ENCODE measurements at places on chromosomes 2 and 18.

- no peak for DNase-seq
Observed at GRCh38 chr18:44548291-44549221, 132.1 kb upstream of the SETBP1 start.

GRCh38 chr2:29698216-29698615 lies 223.2 kb downstream of the ALK start:
- no peak for DNase-seq

GRCh38 chr2:134240061-134240460 lies 13.8 kb upstream of the MGAT5 start:
- no peak for DNase-seq

- no peak for DNase-seq
Observed at GRCh38 chr2:158410132-158410531, 46.4 kb downstream of the CCDC148 start.

DNA sequence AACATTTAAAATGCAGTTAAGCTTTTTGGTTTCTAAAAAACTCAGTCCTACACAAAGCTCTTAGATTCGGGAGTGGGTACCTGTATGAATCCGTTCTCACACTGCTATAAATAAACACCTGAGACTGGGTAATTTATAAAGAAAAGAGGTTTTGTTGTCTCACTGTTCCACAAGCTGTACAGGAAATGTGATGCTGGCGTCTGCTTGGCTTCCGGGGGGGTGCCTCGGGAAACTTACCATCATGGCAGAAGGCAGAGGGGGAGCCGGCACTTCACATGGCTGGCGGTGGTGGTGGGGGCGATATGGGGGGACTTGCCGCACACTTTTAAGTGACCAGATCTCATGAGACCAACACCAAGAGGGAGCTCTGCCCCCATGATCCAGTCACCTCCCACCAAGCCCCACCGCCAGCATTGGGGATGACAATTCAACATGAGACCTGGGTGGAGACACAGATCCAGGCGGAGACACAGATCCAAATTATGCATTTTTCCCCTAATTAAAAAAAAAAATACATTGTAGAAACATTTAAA lies 222.5 kb downstream of the GBX2 start:
- no peak for DNase-seq

- DNase-seq = no peak
Observed at GRCh38 chr2:172248785-172249187, 146.1 kb upstream of the DLX2 start.

- no peak for DNase-seq
Observed at GRCh38 chr2:127110985-127111384, 4.0 kb upstream of the BIN1 start.

GRCh38 chr2:238381341-238382115 lies 45.2 kb upstream of the ASB1 start:
- DNase-seq = no peak

DNA sequence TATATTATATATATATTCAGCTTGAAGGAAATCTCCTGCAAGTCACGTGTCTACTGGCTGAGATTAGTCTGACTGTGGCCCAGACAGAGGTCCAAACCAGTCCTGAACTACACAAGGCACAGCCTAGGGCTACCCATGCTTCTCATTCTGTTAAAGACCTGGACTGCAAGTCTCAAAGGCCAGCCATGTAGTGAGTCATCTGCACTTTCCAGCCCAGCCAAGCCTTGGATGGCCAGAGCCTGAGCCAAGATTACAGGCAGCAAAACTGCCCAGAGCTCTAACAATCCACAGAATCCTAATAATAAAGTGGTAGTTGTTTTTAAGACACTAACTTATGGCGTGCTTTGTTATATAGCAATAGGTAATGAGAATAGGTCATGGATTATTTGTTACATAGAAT lies 259.6 kb downstream of the SS18 start:
- DNase-seq = no peak

- no peak for DNase-seq
Observed at GRCh38 chr2:204445149-204445548, 100.1 kb upstream of the PARD3B start.

DNA sequence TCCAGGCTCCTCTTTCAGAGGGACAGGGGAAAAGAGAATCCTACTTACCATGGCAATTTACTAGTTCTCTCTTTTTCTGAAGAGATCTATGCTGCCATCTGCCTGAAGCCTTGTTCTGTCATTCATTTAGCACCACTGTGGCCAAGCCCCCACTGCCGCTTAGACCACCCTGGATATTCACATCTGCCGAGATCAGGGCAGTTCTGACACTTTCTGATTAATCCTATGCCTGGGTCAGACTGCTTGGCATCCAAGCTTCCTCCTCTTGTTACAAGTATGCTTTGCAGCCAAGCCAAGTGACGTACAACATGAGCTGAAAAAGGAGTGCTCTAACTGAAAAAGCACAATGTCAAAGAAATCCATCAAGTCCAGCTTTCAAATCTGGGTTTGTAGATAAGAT lies 332.6 kb downstream of the SUCLG1 start:
- DNase-seq = no peak

GRCh38 chr2:227853765-227854271 lies 17.6 kb upstream of the DAW1 start:
- DNase-seq = no peak

DNA sequence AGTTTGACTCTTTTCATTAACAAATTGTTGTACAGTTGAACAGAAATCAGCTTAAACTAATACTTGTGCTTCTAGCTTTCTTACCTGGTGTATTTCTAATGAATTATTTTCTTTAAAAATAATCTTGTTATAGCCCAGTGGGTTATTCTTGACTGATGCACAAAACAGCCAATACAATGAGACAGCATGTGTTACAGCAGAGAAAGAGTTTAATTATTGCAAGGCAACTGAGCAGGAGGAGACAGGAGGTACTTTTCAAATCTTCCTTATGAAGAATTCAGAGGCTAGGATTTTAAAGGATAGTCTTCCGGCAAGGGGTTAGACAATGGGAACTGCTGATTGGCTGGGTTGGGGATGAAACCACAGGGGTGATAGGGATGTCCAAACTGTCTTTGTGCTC lies 64.5 kb upstream of the TPO start:
- DNase-seq = no peak

DNA sequence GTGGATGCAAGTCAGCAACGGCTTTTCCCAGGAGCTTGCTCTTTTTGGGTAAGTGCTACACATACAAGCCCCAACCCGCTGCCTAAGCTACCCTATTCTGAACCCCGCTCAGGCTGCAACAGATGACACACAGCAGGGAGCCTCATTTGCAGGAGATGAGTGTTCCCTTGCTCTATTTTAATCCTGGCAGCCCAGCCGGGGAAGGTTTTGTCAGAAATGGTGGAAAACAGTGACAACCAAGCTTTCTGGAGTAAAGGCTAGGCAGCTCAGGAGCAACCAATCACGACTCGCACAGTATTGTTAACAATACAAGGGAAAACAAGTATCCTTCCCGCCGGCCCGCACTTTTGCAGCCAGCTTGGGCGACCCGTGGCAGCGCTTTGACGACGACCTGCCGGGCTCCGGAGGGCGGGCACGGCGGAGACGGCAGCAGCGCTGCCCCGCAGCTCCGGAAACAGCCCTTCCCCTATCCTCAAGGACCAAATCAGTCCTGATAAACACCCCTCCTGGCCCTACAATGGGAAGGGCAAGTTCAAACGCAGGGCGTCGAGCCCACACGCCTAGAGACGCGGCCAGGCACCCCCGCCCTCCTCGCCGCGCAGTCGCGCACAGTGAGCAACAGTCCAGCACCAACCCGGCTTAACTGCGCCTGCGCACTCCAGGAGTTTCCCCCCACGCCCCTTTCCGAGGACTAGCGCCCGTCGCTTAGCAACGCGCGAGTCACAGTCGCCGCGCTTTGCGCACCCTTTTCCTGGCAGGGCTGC lies 74.3 kb upstream of the TSPYL6 start:
- DNase-seq = peak; percentile 94

DNA sequence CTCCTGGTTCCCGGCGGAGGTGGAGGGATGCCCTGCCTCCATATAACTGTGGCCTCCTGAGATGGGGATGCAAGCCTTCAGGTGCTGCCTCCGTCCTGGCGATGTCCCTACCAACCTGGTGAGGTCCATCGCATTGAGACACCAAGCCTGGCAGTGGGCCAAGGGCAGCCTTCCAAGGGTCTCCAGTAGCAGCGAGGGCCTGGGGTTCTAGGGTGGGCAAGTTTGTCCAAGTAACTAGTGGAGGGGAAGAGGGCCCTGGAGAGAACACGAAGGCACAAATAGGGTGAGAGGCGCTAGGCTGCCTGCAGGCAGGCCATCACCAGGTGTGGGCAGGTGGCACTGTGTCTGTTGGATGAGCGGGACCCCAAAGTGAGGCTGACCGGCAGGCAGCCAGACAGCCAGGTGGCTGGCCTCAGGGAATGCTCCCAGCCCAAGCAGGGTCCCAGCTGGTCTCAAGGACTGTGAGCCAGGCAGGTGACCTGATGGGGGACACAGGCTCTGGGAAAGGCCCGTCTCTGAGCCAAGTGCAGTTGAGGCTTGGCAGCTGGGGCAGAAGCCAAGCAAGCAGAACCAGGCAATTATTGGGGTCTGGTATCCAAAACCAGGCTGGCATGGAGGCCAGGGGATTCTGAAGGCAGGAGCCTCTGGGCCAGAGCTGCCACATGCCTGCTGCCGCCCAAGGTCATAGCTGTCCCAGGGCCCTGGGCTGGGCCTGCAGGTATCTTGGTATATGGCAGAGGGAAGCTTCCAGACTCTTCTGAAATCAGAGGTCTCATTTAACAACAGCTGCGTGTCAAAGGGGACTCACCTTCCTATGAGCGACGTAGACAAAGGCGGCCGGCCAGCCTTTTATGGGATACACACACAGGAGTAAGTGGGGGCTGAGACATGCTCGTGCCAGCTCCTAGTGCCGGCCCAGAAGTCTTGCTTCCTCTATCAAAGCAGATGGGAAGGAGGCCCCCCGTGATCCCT lies 23.4 kb downstream of the RAMP1 start:
- DNase-seq = no peak

- peak; percentile 45 for DNase-seq
Observed at GRCh38 chr2:18178736-18179349, 300.4 kb downstream of the KCNS3 start.

GRCh38 chr2:38613849-38614213 lies 11.1 kb upstream of the HNRNPLL start:
- no peak for DNase-seq

GRCh38 chr18:53686965-53687364 lies 537.5 kb downstream of the MBD2 start:
- DNase-seq = no peak

DNA sequence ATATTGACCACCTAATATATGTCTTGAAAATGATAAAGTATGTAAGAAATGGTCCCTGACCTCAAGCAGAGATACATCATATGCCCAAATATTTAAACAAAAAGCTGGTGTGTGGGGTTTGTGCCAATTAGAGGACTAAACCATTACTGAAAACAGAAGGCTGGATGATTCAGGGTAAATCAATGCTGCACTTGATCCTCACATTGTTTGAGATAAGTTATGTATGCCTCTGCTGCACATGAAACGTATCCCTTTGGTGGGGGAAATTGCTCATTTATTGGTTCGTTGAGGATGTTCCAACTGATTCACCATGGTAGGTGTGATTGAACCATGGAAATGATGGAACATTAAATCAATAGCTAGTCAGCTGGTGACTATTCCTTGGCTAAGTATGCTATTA lies 24.7 kb upstream of the DARS1 start:
- DNase-seq = no peak

DNA sequence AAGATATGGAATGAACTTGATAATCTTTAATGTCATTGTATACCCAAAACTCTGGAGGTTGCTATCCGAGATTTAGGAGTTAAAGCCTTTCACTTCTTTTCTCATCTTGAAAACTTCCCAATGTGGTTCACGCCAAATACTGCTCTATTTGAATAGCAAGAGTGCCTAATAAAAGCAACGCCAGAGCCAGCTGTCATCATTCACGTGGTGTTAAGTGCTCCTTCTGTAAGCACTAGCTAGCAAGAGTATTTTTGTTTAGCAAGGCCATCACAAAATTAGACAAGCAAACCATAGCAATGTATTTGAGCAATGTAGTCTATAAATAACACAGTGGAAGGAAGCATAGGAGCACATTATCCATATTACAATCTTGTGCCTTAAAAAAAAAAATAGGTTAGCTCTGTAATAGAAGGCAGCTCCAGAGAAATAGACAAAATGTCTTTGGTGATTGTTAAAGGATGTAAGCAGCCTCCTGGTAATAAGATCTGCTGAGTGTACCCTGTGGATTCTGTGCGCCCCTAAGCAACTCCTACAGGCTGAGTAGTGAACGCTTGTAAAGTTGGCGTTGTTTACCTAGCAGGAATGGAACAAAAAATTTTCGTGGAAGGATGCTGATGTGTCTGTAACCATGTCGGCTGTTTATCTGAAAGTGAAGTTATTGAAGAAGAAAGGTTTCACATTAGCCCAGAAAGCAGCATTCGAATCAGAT lies 518.0 kb downstream of the CNTNAP5 start:
- DNase-seq = no peak

DNA sequence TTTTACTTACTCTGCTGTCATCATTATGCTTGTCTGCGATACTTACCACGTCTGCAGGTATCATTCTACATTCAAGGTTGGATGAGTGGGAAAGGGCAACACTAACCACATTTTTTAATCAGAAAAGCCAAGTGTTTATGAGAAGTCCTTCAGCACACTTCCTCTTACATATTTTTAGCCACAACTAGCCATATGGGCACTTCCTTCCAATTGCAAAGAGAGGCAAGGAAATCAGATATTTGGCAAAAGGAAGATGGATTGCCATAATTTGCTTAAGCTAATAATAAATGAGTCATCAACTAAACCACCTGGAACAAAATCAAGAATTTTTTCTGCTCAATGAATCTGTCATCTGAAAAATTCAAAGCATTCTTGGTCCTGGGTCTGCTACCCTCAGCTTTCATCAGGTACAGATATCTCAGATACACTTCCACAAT lies 16.7 kb upstream of the MRO start:
- DNase-seq = no peak

- no peak for DNase-seq
Observed at GRCh38 chr18:65607161-65607560, 143.7 kb upstream of the CDH7 start.

DNA sequence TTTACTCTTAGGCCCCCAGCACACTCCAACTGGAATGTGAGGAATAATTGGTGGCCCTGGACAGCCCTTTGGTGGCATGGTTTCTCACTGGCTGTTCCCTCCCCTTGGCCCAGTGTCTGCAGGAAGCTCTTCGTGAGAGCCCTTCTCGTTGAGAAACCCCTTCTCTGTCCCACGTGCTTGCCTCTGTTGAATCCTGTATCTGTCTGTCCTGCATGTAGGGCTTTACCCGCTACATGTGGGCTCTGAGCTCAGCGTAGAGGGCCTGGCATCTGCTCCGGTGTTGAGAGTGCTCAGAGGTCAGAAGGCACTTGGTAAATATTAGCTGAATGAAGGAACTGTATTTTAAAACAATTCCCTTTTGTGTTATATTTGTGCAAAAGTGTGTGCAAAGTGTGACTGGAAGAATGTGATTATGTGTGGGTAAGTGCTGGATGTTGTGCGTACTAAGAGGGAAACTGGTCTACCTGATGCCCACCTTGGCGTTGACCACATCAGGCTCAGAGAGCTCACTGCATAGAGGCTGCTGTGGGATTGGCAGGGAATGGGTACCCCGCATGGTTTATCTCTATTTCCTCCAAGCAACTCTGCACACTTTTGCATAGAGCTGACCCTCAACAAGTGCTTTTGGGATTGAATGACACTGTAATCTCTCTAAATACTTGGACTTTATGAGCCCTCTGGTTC lies 40.0 kb downstream of the RNF144A start:
- DNase-seq = no peak
